Right cardiac atrium (tissue), 5 donors: ENCODE measurements at places on chromosomes 3 and 15.

GRCh38 chr3:179056326-179056725 lies 15.3 kb downstream of the ZMAT3 start:
- DNase-seq: no peak

DNA sequence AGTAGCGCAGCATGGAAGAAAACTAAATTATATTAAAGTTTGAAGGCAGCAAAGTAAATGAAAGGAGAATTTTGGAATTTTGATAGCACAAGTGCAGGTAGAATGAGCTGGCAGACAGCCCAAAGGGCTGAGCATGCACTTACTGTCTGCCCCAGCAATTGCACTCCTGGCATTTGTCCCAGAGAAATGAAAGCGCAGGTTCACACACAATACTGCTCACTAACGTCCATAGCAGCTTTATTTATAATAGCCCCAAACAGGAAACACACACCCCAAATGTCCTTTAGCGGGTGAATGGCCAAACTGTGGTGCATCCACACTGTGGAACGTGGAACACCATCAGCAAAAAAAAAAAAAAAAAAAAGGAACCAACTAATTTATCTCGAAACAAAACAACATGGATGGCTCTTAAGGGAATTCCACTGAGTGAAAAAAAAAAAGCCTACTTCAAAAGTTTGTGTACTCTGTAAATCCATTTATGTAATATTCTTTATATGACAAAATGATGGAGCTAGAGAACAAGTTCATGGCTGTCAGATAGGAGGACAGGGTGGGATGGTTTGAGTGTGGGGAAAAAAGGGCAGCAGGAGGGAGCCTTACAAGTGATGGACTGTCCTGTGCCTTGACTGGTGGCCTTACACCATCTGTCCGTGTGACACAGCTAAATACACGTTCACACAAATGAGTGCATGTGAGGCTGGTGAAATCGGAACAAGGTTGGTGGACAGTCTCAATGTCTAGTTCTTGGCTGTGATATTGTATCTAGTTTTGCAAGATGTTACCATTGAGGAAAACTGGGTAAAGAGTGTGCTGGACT lies 6.0 kb upstream of the TM2D3 start:
- DNase-seq: no peak

GRCh38 chr15:40957581-40958051 lies 4.3 kb downstream of the CHAC1 start:
- peak; percentile 69 for DNase-seq

- no peak for DNase-seq
Observed at GRCh38 chr3:60758831-60759230, 492.4 kb downstream of the FHIT start.

GRCh38 chr15:64090527-64090926 lies 3.1 kb downstream of the CIAO2A start:
- DNase-seq: no peak

DNA sequence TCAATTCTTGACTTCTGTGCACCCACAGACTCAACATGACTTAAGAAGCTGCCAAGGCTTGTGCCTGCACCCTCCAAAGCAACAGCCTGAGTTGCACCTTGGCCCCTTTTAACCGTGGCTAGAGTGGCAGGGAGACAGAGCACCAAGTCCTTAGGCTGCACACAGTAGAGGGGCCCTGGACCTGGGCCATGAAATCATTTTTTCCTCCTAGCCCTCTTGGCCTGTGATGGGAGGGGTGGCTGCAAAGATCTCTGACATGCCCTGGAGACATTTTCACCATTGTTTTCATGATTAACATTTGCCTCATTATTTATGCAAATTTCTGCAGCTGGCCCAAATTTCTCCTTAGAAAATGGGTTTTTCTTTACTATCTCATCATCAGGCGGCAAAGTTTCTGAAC lies 836.8 kb downstream of the ZPLD1 start:
- DNase-seq: no peak

DNA sequence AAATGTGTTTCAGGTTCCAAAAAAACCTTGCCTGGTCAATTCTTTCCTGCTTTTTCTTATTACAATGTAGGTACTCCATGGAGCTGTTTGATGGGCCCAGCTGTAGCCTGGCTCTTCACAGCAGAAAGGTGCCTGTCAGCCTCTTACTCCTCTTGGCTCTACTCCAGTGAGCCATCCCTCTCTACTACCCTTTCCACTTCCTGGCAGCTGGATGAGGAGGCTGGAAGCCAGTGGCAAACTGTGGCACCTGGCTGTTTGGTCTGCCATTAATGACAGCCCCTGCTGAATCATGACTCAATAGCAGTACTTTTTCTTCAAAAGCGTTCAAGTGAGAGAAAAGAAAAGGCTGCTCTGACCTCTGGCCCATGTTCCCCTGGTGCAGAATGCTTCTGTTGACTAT lies 618.1 kb downstream of the PYDC2 start:
- no peak for DNase-seq

DNA sequence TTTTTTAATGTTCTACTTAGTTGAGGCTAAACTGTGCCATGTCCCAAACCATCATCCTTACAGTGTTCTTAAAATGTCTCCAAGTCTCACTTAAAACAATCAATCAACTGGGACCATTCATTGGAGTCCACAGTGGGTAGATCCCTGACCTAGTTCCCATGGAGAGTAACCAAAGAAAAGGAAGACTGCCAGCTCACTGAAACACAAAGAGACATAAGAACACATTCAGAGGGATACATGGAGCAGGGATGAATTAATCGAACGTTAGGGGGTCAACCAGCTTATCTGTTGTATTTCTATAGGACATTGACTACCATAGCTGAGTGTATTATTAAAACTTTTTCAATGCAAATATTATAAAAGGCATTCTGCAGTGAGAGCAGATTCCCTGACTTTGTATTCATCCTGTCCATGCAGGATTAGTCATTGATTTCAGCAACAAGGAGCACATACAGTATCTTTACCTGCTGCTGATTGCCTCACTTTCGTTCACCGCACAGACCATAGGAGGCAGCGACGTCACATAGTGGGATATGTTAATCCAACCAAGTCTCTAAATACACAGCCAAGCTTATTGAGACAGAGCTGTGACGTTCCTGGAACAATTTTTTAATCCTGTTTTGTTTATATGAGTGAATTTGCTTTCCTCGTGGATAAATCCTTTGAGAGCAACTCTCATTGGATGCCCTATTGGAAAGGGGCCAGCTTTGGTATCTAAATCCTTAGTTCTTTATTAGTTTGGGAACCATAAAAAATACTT lies 364.9 kb upstream of the RBMS3 start:
- peak; percentile 51 for DNase-seq

DNA sequence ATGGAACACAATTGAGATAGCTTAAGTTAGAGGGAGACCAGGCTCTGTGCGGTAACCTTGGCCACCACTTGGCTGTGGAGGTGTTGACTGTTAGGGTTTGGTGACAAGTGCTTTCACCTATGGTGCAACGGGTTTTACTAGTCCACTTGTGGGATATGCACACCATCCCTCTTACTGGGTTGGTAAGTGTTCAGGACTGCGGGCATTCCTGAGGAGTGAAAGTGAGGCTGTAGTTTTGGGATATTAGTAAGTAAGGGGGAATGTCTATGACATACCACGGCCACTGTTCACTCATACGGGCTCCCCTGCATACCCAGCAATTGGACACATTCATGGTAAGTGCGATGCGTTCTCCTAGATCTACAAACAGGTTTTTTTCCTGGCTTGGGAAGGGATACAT lies 8.0 kb upstream of the RAD54L2 start:
- DNase-seq: no peak

- DNase-seq: no peak
Observed at GRCh38 chr3:10116138-10116460, 624 bp downstream of the BRK1 start.

DNA sequence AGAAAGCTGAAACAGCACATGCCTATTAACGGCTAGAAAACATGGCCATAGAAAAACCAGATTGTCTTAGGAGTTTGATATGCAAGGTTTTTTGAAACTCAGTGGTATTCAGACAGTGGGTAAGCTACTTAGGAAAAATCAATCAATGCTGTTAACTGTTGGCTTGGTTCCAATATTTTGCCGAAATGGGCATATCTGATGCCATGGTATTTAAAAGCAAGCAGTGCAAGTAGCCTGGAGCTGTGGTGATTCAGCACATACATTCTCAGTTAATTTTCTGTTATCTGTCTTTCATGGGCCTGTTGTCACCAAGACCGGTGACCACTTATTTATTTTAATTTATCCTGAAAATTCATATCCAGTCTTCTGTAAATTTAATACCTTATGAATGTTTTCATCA lies 17.3 kb upstream of the SUCNR1 start:
- no peak for DNase-seq

DNA sequence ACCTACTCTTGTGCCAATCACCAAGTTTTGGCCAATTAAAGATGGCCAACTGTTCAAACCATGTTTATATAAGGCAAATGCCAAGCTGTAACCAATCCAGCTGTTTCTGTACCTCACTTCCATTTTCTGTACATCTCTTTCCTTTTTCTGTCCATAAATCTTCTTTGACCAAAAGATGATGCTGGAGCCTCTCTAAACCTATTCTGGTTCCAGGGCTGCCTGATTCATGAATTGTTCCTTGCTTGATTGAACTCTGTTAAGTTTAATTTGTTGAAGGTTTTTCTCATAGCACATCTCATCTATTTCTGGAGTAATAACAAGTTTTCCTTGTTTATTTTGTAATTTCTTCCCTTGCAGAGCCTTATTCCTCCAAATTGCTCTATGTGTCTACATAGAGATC lies 115.3 kb upstream of the SMAD3 start:
- no peak for DNase-seq

DNA sequence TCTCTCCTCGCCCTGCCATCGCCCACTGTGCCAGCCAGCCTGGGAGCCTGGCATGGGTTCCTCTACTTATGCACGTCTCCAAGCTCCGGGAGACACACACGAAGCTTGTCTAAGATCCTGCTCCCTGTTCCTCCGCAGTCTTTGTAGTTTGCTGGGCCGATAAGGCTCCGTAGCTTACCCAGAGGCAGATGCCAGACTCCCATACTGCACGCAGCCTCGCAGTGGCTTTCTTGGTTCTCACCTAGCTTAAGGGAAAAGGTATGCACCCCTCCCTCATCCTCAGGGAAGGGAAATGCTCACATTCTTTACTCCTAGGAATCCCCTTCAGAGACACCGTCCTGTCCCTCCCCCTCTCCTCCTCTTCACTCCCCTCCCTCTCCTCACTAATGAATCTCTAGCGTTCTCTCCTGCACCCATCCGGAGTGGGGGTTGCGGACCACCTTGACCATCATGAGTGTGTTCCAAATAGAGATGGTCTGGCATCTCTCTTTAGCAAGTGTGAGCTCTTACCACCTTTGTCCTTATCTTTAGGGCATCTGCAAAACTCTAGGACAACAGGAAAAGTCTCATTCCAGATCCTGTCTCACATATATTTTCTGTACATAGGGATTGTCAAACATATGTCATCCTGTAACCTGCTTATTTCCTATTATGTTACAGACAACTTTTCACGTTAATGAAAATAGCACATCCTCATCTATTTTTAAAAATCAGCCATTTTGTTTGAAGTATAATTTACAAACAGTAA lies 56.5 kb downstream of the TMEM266 start:
- no peak for DNase-seq

DNA sequence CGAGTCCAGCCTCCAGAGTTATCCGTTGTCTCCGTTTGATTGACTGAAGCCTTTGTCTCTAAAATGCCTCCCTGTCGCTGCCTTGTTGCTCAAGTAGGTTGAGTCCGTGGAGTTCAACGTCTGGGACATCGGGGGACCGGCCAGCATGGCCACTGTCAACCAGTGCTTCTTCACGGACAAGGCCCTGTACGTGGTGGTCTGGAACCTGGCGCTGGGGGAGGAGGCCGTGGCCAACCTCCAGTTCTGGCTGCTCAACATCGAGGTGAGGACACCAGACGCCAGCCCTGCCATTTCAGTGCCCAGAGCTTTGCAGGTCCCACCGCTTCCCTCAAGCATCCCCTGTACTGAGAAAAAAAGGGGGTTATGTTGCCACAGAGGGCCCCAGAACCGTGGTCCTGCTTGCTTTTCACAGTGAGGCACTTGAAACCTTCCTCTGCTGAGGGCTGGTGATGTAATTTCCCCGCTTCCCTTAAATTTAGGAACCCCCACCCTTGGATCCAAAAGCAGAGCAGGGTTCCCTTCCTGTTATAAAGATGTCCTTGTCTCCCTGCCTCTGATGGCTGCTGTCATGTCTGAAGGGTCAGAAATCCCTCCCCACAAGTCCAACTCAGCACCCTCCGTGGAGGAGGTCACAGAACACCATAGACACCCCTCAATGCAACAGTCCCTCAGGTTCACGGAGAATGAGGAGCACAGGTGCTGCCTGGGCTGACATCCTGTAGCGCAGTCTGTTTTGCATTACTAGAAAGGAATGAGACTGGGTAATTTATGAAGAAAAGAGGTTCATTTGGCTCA lies 105.7 kb downstream of the LRRK1 start:
- no peak for DNase-seq
